Activated T-helper 1 cell treated with Interleukin-2 at 50 U/mL for 16 hours (primary cell): ENCODE measurements at places on chromosomes 11 and 22.

DNA sequence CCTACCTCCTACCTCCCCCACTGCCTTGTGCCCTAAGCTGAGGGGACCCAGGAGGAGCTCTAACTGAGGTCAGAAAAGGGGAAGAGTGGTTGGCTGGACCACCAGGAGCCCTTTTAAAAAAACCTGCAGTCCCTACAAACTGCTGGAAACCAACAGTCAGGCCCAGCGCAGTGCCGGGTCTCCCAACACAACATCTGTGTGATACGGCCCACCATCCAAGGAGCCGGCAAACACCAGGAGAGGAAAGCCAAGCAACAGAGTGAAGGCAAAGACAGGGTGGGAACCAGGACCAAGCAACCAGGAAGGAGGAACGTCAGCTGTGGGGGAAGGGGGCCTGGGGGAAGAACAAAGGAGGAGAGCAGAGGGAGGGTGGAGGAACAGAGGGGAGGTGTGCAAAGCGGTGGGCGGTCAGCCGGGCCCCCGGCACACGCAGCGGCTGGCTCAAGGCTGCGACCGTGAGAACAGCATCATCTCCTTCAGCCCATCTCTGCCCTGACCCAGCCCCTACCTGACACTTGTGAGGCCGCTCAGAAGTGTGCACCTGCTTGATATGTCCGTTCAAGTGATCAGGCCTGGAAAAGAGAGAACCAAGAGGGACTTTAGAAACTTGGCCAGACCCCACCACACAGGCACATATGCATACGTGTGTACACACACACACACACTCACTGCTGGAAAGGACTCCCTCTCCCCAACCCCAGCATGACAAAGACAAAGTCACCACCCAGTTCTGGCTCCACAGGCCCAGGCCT lies 3.6 kb downstream of the PATZ1 start:
- DNase-seq = no peak

- no peak for DNase-seq
Measured at GRCh38 chr11:2375341-2375853, 1.7 kb upstream of the CD81 start.

GRCh38 chr11:61980783-61981541 lies 13.5 kb upstream of the FTH1 start:
- DNase-seq = no peak

GRCh38 chr11:128624269-128625175 lies 37.2 kb upstream of the ETS1 start:
- peak; percentile 44 for DNase-seq

DNA sequence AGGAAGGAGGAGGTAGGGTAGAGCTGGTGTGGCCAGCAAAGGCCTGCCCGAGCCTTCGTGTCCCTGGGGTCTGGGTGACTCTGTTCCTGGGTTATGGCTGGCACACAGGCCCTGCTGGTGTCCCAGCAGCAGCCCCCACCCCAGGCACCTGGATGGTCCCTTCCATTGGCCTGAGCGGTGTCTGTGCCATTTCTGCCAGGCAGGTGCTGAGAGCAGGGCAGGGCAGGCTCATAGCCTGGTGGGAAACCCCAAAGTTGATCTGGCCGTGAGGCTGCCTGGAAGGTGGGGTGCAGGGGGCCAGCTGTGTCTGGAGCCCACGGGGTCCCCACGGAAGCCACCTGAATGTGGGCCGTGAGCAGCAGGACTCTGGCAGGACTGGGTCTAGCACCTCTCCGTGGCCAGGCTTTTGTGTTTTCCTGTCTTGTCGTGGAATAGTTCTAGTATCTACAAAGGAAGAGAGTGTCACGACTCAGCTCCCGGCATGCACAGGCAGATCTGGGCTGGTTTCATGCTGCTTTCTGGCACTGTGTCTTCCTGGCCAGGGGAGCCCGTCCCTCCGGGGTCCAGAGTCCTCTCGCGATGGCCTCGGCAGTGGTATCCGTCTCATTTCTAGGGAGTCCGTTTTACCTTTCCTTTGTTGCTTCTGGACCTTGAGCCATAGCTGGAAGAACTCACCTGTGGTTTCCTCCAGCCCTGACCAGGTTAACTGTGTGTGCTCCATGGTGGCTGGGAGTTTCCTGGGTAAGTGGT lies 83.7 kb downstream of the KCNQ1 start:
- DNase-seq = no peak

- DNase-seq = no peak
Measured at GRCh38 chr11:46668480-46669085, 31.8 kb downstream of the ARHGAP1 start.

- DNase-seq = no peak
Measured at GRCh38 chr22:19769393-19769715, 8.8 kb downstream of the TBX1 start.

DNA sequence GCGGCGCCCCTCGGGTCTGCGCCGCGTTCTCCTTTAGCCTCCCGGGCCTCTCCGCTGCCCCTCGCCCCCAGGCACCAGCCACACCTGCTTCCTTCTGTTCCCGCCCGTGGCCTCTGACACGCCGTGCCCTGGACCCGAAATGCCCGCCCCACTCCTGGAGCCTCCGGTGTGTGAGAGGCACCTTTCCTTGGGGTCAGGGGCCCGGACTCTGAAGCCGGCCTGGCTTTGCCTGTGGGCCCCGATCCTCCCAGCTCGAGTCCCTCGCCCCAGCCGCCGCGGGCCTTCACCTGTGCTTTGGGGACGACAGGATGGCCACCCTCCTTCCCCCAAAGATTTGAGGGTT lies 661 bp upstream of the CDPF1 start:
- no peak for DNase-seq
